Fibroblast of skin of abdomen (primary cell): ENCODE measurements at places on chromosomes 5 and 9.

GRCh38 chr9:100160021-100160420 is 61.0 kb downstream of the INVS start:
- DNase-seq = peak; percentile 14

GRCh38 chr9:99305820-99306811 is 84.0 kb downstream of the SEC61B start:
- DNase-seq = no peak

- DNase-seq = no peak
These were observed 7.0 kb upstream of the SLC9A3 start for GRCh38 chr5:531101-531748.

DNA sequence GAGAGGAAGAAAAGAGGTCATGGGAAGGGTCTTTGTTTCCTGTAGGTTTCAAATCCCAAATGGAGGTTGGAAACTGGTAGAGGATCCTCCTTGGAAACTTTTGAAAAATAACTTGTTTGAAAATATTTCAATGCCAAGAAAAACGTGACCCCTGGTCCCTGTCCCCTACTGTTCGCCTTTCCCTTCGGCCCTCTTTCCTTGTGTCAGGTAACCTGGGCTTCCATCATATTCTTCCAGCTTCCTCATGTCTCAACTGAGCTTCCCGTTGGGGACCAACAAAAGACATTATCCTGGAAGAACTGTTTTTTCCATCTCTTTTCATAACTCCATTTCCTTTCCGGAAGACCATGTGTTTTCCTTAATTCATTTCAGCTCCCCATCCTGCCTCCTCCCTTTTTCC is 266.8 kb upstream of the ANKRD55 start:
- no peak for DNase-seq

DNA sequence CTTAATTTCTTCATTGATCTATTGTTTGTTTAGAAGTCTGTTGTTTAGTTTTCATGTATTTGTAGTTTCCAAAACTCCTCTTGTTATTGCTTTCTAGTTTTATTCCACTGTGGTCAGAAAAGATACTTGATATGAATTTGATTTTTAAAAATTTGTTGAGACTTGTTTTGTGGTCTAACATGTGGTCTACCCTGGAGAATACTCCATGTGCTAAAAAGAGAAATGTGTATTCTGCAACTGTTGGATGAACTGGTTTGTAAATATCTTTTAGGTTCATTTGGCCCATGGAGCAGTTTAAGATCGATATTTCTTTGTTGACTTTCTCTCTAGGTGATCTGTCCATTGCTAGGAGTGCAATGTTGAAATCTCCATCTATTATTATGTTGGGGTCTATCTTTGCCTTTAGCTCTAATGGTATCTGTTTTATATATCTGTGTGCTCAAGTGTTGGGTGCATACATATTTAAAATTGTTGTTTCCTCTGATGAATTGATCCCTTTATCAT is 150.6 kb upstream of the ATP10B start:
- no peak for DNase-seq

DNA sequence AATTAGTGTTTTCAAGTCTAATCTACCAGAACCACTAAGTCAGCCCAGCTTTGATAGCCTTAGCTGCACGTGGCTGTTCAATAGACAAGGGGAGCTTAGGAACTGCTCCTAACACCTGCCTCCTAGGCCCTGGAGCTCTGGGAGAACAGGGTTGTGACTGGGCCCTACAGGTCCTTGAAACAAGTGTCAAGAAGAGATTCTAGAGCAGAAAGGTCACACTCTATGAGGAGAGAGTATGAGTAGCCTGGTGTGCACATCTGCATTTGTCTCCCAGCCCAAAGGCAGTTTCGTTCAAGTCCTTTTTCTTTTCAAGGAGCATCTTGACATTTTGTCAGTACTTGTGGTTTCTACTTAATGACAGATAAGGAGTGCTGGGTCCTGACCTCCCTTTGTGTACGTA is 206.1 kb downstream of the PRELID2 start:
- DNase-seq = no peak

DNA sequence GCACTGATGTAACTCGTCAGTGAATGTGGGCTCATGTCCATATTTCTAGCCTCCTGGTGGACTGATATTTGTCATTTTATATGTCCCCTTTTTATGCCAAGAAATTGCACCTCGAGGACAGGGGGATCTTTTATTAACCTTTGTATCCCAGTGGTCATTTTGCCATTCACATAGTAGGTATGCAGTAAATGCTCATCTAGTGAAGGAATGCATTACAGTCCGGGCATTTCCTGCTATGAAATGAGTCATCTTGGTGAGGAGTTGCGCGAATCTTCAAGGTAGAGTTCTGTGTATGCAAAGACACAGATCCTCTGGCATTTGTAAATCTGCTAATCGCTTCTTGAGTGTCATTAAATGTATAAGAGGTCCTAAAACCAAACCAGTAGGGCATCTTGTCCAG is 755.5 kb upstream of the ADAMTS16 start:
- DNase-seq = peak; percentile 18

DNA sequence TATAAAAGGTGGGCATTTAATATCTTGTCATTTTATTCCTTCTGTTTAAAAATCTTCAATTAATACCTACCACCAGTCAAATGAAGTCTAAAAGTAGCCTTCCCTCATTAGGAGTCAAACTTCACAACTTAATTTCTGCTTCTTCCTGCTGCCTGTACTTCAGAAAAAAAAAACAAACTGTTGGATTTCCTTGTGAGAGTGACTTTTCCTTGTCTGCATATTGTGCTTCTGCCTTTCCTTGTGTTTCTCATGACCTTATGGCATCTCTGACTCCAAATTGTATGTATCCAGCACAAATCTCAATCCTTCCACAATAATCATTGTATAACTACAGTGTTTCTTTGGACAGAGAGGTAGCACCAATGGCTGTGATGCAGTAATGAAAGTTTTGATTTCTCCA is 32.1 kb downstream of the GRAMD2B start:
- DNase-seq = no peak
